IPS DF 6.9 (cell line): ENCODE measurements at places on chromosomes 5 and 9.

GRCh38 chr9:89179895-89180734, 1.5 kb upstream of the SHC3 start:
- DNase-seq, result peak; percentile 57

DNA sequence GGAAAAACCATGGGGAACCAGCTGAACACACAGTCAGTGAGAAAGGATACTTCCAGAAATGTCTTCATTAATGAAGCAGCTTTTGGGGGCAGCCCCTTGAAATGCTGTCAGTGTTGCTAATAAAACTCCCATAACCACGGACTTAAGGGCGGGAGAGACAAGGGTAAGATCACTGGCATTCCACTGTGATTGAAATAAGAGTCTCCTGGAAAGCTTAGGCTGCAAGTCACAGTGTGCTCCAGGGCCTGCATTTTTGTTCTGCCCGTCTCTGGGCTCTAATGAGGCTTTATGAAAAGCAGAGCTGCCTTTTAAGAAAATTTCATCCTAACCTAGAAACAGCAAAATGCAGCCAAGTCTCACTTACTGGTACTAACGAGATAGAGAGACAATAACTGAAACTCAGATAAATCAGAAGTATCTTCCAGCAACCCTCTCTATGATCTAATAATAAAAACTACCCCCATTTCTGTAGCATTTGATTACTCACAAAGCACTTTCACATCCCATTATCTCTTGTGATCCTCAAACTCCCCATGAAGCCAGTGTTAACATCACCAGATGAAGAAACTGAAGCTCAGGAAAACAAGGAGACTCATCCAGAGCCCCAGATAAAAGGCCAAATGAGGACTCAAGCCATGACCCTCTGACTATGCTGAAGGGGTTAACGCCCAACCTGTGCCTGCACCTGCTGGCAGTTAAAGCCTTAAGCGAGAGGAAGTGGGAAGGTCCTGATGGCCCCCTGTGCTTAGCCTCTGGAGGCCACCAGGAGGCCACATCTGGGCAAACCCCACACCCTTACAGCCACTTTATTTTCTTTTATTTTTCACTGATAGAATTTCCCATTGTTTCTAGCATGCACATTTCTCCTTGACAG, 37.5 kb downstream of the SPOCK1 start:
- peak; percentile 5 for DNase-seq

DNA sequence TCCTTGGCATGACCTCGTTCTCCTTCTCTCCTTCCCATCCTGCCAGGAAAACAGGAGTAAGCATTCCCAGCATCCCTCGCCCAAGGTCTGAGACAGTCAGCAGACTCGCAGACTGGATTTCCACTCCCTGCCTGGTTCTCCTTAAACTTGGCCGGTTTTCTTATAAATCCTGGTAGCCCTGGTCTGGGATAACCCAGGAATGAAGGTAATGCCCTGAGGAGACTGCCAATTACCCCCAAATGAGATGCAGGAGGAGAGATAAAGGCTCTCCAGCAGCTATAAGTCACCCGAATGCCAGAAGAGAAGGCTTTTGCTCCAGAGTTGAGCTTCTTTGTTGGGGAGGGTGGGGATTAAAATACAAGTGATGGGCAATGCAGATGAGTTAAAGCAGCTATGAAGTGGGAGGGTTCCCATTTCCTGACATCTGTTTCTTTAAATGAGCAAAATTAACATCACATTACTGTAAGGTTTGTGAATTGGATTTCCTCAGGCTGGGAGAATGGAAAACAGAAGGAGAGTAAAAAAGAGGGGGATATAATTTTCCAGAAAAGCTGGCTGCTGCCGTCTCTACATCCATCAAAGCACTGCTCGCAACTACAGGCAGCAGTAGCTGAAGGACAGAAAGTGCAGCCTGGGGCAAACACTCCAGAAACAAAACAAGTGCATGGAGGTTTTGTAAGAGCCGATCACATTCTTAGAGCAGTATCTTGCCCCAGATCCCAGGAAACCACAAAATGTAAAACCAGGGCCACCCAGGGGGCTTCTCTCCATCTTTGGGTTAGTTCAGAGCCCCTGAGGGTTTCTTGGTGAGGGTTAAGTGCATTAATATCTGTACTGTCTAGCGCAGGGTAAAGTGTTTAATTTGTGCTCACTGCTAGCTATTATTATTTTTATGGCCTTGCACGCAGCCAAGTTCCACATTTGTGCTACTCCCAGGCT, 177.6 kb upstream of the PANK3 start:
- DNase-seq, result no peak

GRCh38 chr9:426264-426663, 211.6 kb downstream of the DOCK8 start:
- DNase-seq, result no peak

- no peak for DNase-seq
These were observed 683 bp downstream of the OSMR start for GRCh38 chr5:38846379-38847011.

DNA sequence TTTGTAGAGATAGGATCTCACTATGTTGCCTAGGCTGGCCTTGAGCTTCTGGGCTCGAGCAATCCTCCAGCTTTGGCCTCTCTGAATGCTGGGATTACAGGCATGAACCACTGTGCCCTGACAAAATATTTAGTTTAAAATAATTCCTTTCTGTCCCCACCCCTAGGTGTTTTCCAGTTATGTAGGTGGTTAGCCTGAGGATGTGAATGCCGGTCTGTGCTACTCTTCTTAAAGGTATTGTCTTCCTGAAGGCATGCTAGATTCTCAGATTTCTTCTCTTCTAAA, 56.7 kb upstream of the BASP1 start:
- DNase-seq, result no peak

DNA sequence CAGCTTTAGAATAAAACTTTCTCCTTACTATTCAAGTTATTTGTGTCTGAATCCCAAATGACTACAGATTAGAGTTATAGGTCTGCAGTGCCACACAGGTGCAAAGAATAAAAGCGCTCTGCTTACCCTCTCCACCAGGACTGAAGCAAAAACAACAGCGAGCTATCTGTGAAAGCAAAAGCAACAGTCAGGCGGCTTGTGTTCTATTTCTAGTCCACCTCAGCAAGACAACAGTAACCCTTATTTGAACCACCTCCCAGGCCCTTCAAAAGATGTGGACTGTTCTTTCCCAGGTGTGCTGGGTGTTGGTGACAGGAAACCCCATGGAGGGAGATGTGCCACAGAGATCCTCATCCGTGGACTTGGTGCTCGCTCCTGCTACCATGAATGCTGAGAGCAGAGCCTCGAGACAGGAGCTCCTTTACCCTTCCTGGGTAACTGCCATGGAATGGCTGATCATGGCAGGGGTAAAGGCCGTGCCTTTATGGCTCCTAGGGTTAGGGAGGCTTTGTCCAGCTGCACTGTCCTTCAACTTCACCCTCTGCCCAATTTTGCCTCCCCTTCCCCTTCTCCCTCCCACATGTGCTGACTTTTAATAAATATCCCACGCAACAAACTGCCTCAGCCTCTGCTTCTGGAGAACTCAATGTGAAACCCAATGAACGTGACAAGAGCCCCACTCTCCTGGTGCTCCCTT, 108.6 kb downstream of the SERINC5 start:
- no peak for DNase-seq

- DNase-seq, result no peak
These were observed 196.2 kb downstream of the DEPDC1B start for GRCh38 chr5:60503771-60504170.

DNA sequence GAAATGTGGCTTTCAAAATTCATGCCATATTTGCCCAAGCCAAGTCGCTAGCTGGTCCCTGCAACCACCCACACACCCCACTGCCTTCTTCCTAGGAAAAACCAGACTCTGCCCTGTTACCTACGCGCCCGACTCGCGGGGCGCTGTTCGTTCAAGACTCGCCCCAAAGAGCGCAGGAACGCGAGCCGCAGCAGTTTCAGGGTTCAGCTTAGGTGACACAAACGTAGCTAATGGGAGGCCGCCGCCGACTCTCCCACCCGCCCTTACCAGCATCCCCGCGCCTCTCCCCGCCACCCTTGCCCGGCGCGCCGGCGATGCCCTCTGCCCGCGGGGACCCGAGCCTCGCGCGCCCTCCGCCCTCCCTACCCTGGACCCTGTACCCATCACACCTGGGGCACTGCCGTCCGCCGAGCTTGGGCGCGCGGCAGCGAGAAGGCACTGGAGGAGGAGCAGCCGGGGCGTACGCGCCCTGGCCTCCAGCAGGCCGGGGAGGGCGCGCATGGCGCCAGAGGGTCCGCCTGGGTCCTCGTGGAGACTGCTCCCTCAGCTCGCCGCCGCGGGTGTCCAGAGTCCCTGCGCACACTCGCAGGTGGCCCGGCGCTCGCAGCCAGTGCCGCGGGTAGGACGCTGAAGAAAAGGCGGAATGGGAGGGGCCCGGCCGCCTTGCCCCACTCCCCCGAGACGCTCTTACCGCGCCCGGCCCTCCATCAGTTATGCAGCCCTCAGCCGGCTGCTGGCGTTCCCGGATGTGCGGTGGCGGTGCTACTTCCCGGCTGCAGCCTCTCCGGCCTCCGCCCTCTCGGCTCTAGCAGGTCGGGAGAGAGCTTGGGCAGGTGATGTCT, at the start of gene EMB:
Gene EMB, minus strand, starts transcription at position 638 of the 842 bp plus-strand sequence. Its CDS starts 137 bp downstream, at position 501.
- peak; percentile 57 for DNase-seq

DNA sequence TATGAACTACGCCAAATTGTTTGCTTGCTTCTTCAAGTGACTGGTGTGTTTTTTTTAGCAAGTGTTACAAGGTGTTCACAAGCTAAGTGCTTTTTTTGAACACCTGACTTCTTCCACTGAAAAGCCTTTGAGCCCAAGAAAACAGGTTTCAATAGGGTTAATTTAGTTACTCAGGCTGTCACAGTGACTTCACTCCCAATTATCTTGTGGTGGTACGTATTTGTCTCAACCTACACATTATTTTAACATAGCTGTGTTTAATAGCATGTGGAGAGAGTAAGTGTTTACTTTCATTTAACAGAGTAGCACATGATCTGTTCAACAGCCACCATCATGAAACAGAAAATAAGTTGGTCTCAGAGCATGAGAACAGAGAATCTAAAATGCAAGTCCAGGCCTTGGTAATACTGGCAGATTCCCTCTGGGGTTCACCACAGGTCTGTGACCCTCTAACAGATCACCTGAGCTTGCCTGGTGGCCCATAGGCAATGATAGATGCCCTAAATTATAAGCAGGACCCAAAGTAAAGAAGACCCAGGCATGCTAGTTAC, 267.7 kb upstream of the SMARCA2 start:
- DNase-seq, result no peak

DNA sequence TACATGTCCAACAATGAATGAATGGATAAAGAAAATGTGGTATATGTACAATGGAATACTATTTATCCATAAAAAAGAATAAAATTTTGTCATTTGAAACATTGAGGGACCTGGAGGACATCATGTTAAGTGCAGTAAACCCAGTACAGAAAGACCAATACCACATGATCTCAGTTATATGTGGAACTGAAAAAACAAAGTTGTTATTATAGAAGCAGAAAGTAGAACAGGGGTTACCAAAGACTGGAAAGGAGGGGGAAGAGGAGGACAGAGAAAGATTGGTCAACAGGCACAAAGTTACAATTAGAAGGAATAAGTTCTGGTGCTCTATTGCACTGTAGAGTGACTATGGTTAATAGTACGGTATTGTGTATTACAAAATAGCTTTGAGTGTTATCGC, 233.8 kb downstream of the SEMA6A start:
- DNase-seq, result no peak

DNA sequence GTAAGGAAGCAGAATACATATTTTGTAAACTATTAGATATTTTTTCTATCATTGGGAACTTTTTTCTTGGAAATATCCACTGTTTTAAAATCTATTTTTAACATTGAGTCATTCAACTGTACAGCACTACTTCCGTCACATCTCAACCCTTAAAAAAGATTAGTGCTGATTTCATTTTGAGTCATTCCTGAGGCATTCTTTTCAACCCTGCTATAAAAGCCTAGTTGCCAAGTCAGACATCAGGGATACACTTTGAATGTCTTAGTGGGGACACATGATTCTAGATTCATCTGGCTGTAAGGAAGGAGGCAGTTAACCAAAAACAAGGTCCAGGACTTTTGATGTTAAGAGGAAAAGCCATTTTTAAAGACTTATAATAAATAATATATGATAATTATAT, 160.9 kb downstream of the GIN1 start:
- DNase-seq, result no peak

- no peak for DNase-seq
These were observed 64.9 kb upstream of the ECM2 start for GRCh38 chr9:92600462-92601261.

DNA sequence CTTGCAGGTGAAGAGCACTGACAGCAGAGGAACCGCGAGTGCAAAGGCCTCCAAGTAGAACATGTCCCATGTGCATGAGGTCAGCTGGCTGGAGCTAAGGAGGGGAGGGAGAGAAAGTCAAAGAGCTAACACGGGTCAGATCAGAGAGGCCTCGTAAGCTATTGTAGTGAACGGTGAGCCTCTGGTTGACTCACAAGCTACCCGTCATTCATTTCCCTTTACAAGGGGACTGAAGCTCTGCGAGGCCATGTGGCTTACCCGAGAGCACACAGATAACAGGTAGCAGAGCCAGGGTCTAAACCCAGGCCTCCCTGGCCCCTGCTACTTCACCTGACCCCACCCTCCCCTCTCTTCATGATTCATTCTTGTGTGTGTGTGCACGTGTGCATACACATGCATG, 152.7 kb upstream of the ADRA1B start:
- DNase-seq, result no peak

GRCh38 chr9:22700171-22700570, 253.5 kb downstream of the DMRTA1 start:
- no peak for DNase-seq

GRCh38 chr5:1792842-1793266, 6.8 kb downstream of the MRPL36 start:
- DNase-seq, result no peak

DNA sequence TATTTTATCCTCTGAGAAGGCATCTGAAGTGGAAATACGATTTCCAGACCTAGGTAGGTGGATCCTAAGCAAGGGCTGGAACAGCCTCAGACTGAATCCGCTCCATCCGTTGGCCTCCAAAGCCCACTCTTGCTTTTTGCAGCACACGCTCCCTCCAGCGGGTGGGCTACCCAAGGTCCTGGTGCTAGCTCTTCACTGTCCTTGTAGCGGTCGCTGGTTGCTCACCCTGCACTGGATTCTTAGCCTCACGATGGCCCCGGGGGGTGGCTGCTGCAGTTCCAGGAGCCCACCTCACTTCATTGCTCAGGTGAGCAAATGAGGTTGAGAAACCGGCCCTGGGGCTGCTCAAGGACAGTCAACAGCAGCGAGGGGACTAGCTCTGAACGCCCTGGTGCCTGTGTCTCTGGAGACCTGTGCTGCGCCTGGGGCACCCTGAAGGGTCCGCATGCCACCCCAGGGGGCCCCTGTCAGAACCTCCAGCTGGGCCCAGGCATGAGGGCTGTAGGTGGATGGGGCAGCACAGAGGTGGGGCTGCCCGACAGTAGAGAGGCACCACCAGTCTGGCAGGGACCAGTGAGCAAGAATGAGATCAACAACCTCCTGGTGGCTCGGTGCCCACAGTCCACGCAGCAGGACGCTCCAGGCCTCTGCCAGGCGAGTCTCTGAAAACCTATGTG, 4.3 kb downstream of the MGAT4B start:
- DNase-seq, result no peak

GRCh38 chr5:110054240-110054639, 364.5 kb downstream of the MAN2A1 start:
- DNase-seq, result no peak

DNA sequence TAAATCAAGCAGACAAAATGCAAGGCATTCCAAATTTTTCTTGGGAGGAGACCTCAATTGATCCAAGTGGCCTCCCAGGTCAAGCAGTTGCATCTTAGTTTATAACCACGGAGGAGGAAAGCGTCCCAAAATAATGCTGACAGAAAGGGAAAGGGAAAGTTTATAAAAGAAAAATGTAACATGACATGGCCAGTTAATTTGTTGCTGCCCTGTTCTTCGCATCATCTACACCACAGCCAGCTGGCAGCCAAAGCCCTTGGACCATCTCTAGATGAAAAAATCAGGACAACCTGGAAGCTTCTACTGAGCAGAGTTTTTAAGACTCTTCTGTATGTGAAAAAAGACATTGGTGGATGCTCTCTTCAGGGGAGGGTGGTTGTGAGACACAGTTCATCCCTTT, 128.8 kb upstream of the FBXL7 start:
- no peak for DNase-seq
